ENCODE measurements at places on chromosomes 2 and 18.

- no peak for DNase-seq
Measured at GRCh38 chr2:107002735-107003134, 116.8 kb upstream of the ST6GAL2 start.

DNA sequence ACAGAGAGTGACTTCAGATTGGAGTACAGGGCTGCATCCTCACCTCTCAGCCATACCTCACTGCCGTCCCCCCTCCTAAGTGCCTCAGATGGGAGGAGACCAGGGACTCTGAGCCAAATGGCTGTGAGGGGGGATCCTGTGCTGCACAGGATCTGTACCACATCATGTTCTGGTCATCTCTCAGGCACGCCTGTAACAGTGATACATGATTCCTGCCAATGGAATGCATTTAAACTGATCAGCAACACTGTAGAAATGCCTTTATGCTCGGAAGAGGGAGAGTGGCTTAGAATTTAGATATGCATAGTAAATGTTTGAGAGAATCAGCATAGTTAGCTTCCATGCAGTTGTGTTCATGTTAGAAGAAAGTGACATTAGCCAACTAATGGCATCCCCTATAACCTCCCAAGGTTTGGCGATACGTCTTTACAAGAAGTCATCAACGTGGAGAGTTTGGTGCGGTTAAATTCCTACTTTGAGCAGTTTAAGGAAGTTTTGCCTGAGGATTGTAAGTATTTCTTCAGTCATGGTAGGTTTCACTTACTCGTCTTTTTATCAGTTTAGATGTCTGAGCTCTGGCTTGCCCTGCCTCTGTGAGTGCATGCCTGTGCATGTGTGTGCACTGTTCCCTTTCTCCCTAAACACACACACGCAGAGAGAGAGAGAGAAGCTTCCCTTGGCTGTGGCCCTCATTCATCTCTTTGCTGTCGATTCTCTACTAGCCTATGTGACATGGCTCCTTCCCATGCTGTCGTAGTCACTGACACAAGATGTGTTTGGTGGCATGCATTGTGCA lies 40.0 kb downstream of the COA5 start:
- no peak for DNase-seq

DNA sequence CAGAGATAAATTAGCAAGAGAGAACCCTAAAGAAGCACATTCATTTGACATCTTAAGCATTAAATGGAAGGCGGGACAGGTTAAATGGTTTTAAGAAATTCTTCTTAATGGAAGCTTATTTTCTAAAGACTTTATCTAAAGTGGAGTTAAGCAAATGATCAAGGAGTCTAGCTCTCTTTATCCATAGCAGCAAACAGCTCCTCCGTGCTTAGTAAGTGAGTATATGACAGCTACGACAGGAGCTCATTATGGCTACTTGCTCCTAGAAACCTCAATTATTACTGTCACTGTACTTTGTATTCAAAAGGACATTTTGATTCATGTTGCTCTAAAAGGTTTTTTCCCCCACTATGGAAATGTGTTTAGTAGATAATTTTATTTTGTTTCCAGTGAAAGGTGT lies 444.9 kb downstream of the TMX3 start:
- DNase-seq: no peak

DNA sequence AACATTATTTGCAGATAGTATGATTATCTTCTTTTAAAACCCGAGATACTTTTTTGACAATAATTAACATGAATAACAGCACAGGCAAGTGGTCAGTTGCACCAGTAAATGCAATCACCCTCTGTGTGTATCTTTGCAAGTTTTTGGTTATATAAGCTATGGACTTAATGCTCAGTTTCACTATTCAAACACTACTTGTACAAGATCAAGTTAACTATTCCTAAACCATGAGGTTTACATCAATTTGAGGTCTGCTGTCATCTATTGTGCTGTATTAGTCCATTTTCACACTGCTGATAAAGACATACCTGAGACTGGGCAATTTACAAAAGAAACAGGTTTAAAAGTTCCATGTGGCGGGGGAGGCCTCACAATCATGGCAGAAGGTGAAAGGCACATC lies 323.2 kb downstream of the NR4A2 start:
- DNase-seq: no peak

GRCh38 chr18:78980279-78980771 lies 707 bp downstream of the SALL3 start:
- DNase-seq: no peak

GRCh38 chr18:43883886-43884285 lies 606.6 kb upstream of the SYT4 start:
- no peak for DNase-seq

DNA sequence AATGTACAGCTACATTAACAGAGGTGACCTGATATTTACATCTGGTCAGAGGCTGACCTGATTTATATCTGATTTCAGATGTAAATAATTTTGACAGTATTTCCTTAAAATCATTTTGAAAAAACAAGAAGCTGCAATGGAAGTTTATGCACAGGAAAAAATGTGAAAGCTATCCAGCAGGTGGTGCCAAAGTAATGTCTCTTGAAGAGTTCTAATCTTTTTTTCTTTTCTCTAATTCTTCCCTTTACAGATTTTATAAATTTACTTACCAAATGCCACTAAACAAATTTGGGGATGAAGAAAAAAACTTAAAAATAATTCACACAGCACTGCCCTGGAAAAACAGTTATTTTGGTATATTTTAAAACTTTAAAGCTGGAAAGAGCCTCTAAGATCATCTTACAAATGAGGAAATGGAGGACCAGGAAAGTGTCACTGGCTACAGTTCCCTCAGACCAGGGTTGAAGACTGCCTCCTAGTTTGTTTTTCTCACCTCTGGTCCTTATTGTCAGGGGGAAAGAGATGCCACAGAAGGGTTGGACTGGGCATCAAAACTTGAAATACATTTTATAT lies 16.4 kb upstream of the FBLN7 start:
- DNase-seq: no peak

Data from stimulated activated CD8-positive, alpha-beta memory T cell treated with anti-CD3 and anti-CD28 coated beads, Interleukin-15, amount 100 ng/mL, for 24 hours (primary cell).